ENCODE measurements at places on chromosomes 6 and 20.

GRCh38 chr20:61611401-61612180, 359.5 kb downstream of the CDH4 start:
- no peak for DNase-seq

DNA sequence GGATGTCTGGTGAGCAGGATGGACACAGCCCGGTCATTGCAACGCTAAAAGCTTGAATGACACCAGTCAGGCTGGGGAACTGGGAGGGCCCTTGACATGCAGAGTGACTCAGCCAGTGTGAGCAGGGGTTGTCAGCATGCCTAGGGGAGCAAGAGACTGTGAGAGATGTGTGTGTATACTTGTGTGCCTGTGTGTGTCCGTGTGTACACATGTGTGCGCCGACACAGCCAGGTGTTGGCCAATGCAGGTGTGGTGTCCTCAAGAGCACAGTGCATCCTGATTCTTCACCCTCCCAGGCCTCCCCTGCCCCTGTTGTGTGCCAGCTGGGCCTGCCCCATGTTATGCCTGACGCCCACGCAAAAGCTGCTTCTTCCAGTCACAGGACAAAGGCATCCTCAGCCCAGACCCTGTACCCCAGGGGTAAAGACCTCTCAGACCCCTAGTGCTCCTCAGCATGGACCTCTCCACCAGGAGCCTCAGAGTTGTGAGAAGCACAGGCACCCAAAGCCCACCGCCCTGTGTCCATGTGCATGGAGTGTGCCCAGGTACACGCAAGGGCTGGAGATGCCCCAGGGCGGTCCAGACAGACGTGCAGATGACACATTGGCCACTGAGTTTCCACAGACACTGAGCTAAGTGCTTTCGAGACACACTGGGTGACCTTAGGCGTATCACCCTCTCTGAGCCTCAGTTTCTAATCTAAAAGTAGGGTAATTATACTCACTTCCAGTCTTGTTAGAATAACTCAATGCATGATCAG, 16.6 kb downstream of the NRSN2 start:
- no peak for DNase-seq

GRCh38 chr20:37880726-37881591, 22.0 kb upstream of the VSTM2L start:
- DNase-seq, result peak; percentile 93

DNA sequence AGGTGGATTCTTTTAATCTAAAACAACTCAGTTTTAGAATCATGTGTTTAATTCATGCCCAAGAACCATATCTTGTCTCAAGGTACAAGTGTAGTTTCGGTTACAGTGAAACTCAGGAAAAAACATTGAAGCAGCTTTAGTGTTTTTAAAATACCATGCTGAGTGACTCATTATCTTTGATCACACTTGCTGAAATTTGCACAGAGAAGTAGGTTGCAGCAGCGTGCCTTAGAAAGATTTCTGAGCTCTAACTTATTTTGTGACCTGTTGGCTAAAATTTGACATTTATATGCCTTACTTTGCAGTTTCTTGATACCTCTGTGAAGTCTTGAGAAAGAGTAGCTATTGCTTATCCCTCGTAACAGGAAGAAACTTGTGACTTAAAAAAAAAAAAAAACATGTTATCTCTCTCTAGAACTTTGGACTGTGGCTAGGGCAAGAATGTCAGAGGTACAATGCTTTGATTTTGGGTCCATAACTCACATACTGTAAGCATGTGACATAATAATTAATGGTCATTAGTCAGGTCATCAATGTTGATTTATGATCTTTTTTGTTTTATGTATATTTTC, 34.5 kb upstream of the FUCA2 start:
- DNase-seq, result no peak

DNA sequence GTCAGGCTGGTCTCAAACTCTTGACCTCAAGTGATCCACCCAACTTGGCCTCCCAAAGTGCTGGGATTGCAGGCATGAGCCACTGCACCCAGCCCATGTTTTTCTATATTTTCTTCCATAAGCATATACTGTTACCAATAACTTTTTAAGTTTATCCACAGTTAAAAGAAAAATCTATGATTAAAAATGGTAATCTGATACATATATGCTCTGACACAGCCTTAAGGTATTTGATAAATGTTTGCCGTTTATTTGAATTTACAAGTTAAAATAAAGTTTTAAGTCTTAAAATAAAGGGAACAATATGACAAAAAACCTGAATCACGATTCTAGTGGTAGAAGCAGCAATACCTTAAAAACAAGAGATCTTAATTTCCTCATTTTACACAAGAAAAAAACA, 5.2 kb downstream of the STK38 start:
- DNase-seq, result no peak

DNA sequence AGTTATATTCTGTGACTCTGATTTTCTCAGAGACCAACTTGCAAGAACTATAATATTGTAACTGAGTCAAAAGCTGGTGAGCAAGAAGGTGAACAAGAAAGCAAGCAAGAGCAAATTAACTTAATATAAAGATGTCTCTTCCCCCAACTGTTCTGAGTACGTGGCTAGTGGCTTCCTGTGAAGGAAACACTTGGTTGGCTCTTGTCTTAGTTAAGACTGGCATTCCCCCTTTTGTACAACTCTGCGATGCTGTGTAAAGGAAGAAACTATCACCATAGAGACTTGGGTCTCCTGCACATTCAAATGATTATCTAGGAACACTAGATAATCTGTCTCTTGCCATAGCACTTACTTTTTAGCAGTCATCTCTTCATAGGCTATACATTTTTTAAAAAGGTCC, 47.3 kb upstream of the TNFAIP3 start:
- no peak for DNase-seq

GRCh38 chr6:144619966-144620365, 334.8 kb downstream of the UTRN start:
- no peak for DNase-seq

DNA sequence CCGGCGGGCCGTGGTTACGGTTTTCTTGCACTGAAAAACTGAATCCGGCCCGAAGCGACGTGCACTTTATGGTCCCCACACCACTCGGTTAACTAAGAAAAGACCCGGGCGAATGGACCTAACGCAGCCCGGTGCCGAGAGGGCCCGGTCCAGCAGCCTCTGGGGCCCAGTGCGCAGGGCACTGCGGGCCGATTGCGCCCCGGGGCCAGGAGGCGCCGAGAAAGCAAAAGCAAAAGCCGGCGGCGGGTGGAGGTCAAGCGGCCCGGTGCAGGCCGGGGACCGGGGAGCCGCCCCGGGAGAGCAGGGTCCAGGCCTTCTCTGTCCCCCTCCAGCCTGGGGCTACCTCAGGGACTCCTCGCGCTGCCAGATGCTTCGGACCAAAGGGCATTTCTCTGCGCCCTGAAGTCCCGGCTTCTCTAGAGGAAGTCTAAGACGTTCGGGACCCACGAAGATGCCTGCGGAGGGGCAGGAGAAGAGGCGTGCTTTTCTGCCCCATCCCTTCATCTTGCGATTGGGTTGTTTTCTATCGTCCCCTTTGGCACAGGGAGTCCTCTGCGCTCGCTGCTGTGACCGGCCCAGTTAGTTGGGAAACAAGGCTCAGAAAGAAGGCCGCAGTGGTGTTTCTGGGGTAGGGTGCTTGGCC, 4.4 kb downstream of the FOXF2 start:
- DNase-seq, result peak; percentile 41
